GM10248 (cell line): ENCODE measurements at places on chromosomes 3 and 15.

DNA sequence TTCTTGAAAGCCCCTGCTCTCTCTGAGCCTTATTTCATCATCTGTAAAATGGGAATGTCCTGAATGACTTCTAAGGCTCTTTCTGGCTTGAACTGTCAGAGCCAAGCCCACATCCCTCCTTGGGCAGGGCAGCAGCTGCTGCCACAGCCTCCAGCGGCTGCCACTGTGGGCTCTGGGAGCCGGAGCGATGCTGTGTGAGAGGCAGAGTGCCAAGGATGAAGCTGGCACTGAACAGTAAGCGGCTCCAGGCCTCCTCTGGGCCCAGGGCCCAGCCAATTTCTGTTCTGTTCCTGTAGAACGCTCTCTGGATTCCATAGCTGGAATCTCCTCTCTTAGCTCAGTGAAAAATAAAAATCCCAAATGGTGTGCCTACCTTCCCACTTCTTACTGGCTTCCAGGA is 4.4 kb downstream of the CPLX3 start:
- no peak for DNase-seq

DNA sequence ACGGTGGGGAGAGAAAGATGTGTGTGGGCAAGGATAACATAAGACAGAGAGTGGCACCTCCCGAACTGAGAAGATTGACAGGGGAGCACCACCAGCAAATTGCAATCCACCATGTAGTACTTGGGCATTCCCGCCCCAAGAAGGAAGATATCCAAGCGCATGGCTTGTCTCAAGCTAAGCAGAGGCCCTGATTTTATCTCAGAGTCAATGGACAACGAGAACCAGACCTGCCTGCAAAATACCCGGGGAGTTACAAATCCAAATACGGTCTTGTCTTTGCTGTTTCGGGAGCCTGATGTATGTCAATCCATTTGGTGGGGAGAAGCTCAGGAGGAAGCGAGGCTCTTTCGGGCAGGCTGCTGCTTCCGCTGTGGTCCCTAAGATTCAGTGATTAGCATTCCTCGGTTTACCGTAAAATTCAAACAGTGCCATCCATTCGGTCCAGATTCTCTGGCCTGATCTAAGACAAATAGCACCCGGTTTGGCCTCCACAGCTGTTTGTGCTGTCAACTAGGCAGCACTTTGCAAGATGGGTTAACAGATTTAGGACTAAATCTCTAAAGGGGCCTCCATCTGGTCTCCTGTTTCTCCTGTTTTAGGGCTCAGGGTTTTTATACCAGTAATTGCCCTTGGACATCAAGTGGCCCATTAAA is 97.7 kb upstream of the WNT5A start:
- no peak for DNase-seq

GRCh38 chr15:47673232-47673761 is 44.0 kb upstream of the SEMA6D start:
- DNase-seq, result no peak

DNA sequence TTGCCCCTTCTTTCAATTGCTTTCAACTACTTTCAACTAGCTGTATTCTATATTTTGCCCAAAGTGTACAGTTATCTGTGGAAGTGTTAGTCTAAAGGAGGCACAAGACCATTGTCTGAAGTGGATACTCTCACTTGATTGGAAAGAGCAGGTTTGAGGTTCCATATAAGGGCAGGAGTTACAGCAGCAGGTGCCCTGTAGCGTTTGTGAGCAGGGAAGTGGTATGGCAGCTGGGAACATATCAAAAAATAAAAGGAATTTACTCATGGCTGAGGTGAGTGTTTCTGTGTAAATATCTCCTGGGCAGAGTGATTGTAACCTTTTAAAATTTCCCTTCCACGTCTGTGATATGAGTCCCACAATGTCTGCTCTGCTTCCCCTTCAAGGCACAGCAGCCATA is 38.5 kb upstream of the DNAJC13 start:
- no peak for DNase-seq

- no peak for DNase-seq
Observed at GRCh38 chr3:166029507-166029906, 192.3 kb upstream of the BCHE start.

- no peak for DNase-seq
Observed at GRCh38 chr3:73637042-73637441, 12.3 kb upstream of the PDZRN3 start.

- DNase-seq, result no peak
Observed at GRCh38 chr15:53115563-53115962, 325.4 kb upstream of the ONECUT1 start.

- DNase-seq, result no peak
Observed at GRCh38 chr3:179438841-179439240, 12.4 kb downstream of the GNB4 start.

GRCh38 chr3:197505796-197506548 is 49.8 kb downstream of the BDH1 start:
- no peak for DNase-seq

GRCh38 chr3:60594025-60594424 is 657.2 kb downstream of the FHIT start:
- DNase-seq, result no peak

GRCh38 chr3:60399861-60400845 is 851.1 kb downstream of the FHIT start:
- no peak for DNase-seq

DNA sequence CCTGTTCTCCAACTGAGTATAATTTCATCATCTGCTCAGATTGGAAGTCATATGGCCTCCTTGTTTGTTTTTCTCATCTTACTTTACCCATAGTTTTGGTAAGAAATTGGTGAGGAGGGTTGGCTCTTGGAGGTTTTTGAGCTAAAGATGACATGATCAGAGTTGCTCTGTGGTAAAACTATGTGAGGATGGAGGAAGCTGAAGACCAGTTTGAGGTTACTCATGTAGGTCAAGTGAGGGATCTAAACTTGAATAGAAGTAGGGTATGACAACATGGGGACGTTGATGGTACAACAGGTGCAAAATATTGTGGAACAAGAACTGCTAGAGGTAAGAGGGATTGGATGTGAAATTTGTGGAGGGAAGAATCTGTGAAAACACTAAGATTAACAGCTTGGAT is 87.7 kb upstream of the NEO1 start:
- no peak for DNase-seq

DNA sequence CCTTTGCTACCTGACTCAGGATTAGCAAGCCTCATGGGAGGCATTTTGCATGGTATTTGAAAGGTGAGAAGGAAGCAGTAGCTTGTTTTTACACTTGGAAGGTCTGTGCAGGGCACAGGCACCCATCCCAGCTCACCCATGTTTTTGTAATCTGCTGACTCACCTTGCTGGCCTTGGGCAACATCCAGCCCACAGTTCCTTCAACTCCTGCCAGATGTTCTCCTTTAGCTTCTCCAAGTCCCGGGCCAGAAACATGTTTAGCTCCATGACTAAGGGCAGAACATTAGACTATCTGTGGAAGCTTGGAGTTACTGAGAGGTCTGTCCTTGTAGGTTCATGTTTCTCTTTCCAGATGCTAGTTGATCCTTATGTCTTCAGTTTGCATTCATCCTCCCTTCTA is 12.4 kb upstream of the ZNF770 start:
- no peak for DNase-seq

- no peak for DNase-seq
Observed at GRCh38 chr3:131957511-131957910, 77.3 kb downstream of the CPNE4 start.

- DNase-seq, result no peak
Observed at GRCh38 chr3:138210528-138210927, 23.4 kb downstream of the ARMC8 start.

DNA sequence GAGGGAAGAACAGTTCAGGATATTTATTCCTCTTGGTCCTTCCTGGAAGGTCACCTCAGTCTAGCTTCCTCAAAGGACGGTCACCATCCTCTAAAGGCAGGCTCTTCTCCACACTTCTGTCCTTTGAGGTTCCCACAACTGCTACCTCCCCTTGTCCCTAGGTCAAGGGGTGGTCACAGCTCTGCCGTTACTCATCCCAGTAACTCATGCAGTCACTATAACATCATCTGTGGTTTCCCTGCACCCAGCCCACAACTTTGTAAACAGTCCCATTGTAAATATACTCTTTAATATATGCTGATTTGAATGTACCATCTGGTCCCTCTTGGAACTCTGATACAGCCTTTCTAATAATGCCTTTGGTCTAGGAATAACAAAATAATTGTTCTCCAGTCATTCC is 887.4 kb downstream of the FHIT start:
- DNase-seq, result peak; percentile 5

- DNase-seq, result no peak
Observed at GRCh38 chr3:10726787-10727186, 89.2 kb upstream of the SLC6A11 start.

DNA sequence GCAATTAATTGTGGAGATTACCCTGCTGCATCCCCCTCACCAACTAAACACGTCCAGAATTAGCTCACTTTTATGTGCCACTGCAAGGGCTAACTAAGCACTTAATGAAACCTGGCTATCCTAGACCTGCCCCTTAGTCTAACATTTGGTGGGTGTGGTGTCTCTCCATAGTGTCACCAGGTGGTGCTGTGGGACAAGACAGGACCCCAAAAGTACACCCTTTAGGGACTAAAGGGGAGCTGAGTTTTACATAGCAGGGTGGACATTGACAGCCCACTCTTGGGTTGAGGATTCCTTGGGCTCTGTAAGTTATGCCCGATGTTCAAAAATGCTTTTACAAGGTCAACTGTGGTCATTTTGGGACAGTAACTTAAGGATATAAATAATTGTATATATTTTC is 5.7 kb downstream of the DUT start:
- no peak for DNase-seq

DNA sequence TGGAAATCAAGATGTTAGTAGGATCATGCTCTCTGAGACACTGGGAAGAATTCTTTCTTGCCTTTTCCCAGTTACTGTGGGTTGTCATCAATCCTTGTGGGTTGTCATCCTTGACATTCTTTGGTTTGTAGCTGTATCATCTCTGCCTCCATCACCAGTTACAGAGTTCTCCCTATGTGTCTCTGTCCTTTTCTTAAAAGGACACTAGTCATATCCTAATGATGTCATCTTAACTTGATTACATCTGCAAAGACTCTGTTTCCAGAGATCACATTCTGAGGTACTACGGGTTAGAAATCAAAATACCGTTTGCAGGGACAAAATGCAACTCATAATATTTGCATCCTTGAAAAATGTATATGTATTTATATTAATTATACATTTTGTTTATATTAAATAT is 500.4 kb downstream of the ZBBX start:
- no peak for DNase-seq

- no peak for DNase-seq
Observed at GRCh38 chr3:141663993-141664392, 74.1 kb upstream of the RNF7 start.

DNA sequence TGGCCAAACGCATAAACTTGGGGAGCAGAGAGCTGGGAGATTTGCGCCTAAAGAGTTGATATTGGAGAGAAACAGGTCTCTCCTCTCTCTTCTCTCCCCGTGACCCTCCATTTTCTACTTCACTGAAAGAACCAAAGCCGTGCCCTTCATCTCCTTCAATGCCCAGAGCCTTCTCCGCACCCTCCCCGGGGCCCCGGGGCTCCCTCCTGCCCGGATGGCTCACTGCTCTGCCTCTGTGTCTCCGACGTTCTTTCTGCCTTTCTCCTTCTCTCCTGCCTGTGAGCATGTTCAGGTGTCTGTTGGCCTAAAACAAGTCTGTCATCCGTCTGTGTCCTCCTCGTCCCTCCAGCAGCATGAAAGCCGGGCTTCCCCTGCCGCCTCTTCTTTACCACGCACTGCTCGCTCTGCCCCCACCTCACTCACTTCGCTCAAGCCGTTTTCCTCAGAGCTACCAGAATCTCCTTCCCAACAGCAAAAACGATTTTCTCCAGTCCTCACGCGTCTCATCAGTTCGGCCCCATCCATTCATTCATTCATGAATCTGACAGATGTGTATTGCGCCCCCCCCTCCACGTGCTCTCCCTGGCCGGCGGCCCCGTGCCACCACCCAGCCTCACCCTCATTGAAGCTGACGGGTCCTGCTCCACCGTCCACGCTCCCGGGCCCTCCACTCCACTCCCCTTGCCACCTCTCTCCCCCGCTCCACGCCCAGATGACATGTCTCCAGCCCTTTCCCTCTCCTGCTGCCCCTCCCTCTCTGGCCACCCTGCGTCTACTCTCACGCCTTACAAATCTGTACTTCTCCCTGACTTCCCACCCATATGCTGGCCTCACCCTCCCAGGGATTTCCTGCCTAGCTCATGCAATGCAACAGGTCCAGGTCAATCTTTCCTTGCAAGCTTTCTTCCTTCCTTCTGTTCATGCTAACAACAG is 10.2 kb downstream of the MUC4 start:
- DNase-seq, result no peak

GRCh38 chr15:96042734-96043224 is 287.7 kb upstream of the NR2F2 start:
- peak; percentile 26 for DNase-seq

DNA sequence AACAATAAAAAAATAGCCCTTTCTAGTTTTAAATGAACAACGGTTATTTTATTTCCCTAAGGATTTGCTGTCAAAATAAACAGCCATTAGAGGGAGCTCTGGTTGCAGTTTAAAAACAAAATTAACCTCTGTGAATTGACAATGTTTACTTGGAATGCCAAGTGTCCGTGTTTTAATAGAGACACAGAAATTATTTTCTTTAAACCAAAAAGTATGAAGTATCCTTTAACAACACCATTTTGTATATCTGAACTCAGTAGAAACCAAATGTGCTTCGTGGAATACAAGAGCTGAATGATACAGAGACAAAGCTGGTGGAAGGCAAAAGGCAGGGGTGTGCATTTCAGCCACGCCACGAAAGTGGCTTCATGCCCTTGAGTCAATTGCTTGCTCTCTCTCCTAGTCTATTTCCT is 74.4 kb downstream of the MOBP start:
- DNase-seq, result no peak

GRCh38 chr15:63186065-63186464 is 3.3 kb upstream of the RAB8B start:
- no peak for DNase-seq

DNA sequence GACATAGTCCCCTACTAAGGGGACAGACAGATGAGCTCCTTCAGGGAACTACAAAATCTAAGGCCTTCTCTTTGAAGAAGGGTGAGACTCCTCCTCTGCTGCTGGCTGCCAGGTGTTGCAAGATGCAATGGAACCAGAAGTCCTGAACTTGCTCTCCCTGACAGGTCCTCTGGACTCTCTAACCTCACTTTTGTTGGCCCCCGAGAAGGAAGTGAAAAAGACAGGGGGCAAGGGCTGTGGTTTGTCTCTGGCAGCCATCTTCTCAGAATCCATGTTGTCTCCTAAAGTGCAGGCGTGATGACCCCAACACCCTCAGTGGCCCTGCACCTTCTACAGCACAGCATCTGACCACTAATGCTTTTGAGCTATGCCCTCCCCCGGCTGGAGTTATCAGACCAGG is 292.5 kb downstream of the CHST2 start:
- DNase-seq, result no peak

- no peak for DNase-seq
Observed at GRCh38 chr15:35306361-35306981, 221.4 kb upstream of the NANOGP8 start.

GRCh38 chr3:47313341-47314055 is 30.8 kb downstream of the KLHL18 start:
- DNase-seq, result no peak

- DNase-seq, result no peak
Observed at GRCh38 chr15:33706173-33706572, 262.1 kb upstream of the CHRM5 start.

GRCh38 chr3:197364410-197365071 is 66.1 kb upstream of the DLG1 start:
- DNase-seq, result no peak

- DNase-seq, result peak; percentile 33
Observed at GRCh38 chr3:5304789-5305683, 117.5 kb downstream of the EDEM1 start.

- DNase-seq, result no peak
Observed at GRCh38 chr3:136772709-136773108, 20.5 kb upstream of the STAG1 start.
